PC-9 (cell line): ENCODE measurements at places on chromosomes 13 and 19.

DNA sequence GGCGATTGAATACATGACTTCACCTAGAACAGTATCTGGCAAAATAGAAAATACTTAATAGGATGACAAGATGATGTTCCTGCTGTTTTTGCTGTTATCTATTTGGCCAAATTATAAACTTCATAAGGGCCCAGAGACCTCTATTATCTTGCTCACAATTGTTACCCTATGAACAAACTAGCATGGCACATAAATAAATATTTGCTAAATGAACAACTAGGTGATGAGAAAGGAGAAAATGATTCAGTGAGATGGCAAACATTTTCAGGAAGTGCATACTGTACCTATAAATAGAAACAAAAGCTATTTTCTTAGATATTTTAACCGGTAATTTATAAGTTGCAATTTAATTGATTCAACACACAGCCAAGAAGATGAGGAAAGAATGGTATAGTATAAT is 78.4 kb downstream of the FAM216B start:
- no peak overlapping the region for H3K27ac ChIP-seq
- H3K27me3 ChIP-seq, result no peaks in the 10 kb centered on the region
- H3K4me1 ChIP-seq, result no peaks in the 10 kb centered on the region
- H3K36me3 ChIP-seq, result no peaks in the 10 kb centered on the region

DNA sequence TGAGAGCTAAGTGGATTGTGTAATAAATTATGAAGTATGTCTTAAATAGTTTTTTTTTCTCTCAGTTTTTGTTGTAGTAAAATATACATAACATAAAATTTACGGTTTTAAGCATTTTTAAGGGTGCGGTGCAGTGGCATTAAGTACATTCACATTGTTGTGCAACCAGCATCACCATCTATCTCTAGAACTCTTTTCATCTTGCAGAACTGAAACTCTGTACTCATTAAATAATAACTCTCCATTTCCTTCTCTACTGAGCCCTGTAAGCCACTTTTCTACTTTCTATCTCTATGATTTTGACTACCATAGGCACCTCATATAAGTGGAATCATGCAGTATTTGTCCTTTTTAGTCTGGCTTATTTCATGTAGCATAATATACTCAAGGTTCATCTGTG is 87.1 kb downstream of the GJA3 start:
- H3K27ac ChIP-seq, result no peak overlapping the region
- H3K36me3 ChIP-seq, result 0 out of 2 replicates have a peak, but pooled peaks cover 12% of the 10 kb centered on the region
- DNase-seq, result no peak
- H3K4me1 ChIP-seq, result no peaks in the 10 kb centered on the region

GRCh38 chr19:13262450-13262849 is 112.2 kb downstream of the IER2 start:
- H3K4me3 ChIP-seq, result no peak overlapping the region
- H3K4me1 ChIP-seq, result peaks cover 19% of the 10 kb centered on the region
- no peak overlapping the region for H3K27ac ChIP-seq
- DNase-seq, result peak; percentile 47
- H3K27me3 ChIP-seq, result no peaks in the 10 kb centered on the region

- H3K4me3 ChIP-seq, result peak overlapping the region; percentile 85
- DNase-seq, result no peak
- no peaks in the 10 kb centered on the region for H3K36me3 ChIP-seq
- H3K27me3 ChIP-seq, result no peaks in the 10 kb centered on the region
Measured at GRCh38 chr19:5828661-5829566, 10.6 kb downstream of the FUT6 start.

- peaks cover 10% of the 10 kb centered on the region; the same call in 1 of the 2 replicates for H3K36me3 ChIP-seq
- H3K27ac ChIP-seq, result no peak overlapping the region
- no peaks in the 10 kb centered on the region for H3K27me3 ChIP-seq
Measured at GRCh38 chr13:99386911-99387788, 80.0 kb upstream of the GPR183 start.

DNA sequence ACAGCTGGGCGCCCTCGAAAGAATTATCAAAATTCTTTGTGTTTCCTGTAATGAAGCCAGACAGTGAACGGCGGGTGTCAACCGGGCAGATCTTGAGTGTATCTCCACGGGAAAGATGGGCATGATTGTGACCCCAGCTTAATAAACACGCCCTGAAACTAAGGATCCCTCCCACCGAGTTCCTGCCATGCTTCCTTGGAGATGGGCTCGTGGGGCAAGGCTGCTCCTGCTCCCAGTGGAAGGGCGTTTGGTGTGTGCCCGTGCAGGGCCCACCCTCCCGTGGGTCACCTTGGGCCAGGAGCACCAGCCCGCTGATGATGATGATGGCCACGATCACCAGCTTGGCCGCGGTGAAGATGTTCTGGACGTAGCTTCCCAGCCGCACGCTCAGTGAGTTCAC is 7.4 kb downstream of the SLC7A9 start:
- H3K4me1 ChIP-seq, result no peaks in the 10 kb centered on the region
- DNase-seq, result no peak
- H3K4me3 ChIP-seq, result no peak overlapping the region
- no peaks in the 10 kb centered on the region for H3K36me3 ChIP-seq
- H3K27ac ChIP-seq, result no peak overlapping the region
- no peaks in the 10 kb centered on the region for H3K27me3 ChIP-seq

DNA sequence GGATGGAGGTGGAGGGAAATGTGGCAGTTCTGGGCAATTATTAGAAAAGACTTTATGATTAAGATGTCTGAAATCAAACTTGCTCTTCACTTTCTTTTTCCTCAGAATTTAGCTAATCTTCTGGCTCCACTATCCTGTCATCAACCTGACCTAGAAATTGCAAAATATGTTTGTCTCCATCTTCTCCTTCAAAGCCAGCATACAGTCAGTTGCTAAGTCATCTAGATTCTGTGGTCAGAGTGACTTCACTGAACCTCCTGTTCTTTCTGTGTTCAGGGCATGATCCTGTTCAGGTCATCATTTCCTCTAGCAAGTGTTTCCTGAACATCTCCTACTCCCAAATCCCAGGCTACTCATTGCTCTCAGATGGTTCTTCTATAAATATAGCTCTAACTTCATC is 10.8 kb upstream of the CCNA1 start:
- H3K27me3 ChIP-seq, result no peaks in the 10 kb centered on the region
- DNase-seq, result peak; percentile 43
- H3K4me3 ChIP-seq, result no peak overlapping the region
- H3K36me3 ChIP-seq, result no peaks in the 10 kb centered on the region

DNA sequence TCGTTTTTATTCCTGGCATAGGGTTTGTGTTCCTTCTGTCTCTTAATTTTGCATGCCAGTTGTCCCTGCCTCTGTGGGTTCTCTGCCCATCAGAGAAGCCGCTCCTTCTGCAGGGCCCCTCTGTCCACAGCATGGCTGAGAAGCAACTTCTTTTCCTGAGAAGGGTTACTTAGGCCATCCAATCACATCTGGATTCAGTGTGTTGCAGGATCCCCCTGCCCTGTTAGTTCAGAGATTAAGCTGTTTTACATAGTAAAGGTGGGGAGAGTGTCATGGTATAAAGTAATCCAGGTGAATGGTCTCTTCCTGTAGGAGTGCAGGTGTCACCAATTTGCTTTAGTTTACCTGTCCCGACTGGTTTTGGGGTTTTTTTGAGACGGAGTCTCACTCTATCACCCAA is 22.9 kb upstream of the GARRE1 start:
- H3K27me3 ChIP-seq, result no peaks in the 10 kb centered on the region
- DNase-seq, result no peak
- no peak overlapping the region for H3K27ac ChIP-seq
- H3K4me3 ChIP-seq, result no peak overlapping the region
- peaks cover 17% of the 10 kb centered on the region for H3K4me1 ChIP-seq

GRCh38 chr19:40379446-40380198 is 10.4 kb downstream of the HIPK4 start:
- DNase-seq, result no peak
- no peak overlapping the region for H3K4me3 ChIP-seq
- no peak overlapping the region for H3K27ac ChIP-seq

GRCh38 chr19:18254546-18255503 is 19.4 kb downstream of the IQCN start:
- H3K4me1 ChIP-seq, result peaks cover 39% of the 10 kb centered on the region
- no peaks in the 10 kb centered on the region for H3K27me3 ChIP-seq
- H3K27ac ChIP-seq, result peak overlapping the region; percentile 98
- H3K4me3 ChIP-seq, result peak overlapping the region; percentile 54

GRCh38 chr13:111251646-111252445 is 68.6 kb upstream of the TEX29 start:
- no peak for DNase-seq
- H3K4me3 ChIP-seq, result no peak overlapping the region
- H3K4me1 ChIP-seq, result no peaks in the 10 kb centered on the region
- no peaks in the 10 kb centered on the region for H3K27me3 ChIP-seq
- H3K27ac ChIP-seq, result no peak overlapping the region

DNA sequence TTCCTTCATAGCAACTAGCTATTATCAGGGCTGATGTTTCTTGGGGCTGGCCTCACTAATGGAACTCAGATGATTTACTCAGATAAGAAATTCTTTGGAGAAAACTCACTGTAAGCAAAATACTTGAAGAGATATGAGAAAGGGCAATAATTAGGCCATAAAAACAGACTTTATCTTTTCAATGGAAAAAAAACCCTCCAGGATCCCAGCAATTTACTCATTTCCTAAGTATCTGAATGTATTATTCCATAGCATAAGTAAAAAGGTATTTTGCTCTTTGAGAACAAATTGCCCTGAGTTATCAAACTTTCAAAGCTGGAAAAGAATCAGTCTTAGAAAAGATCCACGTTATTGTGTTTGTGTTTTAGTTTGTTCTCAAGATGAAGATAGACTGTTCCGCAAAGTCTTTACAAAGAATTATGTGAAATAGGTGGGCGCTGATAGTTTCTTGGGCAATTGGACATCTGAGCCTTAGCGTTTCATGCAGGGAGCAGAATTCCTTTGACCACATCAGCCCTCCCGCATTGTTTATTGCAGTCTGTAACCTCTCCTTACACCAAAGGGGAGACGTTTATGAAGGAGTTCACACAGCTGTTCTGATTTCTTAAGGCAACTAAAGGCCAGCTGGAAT is 29.1 kb upstream of the CSNK1A1L start:
- H3K4me1 ChIP-seq, result no peaks in the 10 kb centered on the region
- no peaks in the 10 kb centered on the region for H3K27me3 ChIP-seq
- H3K36me3 ChIP-seq, result no peaks in the 10 kb centered on the region
- no peak overlapping the region for H3K27ac ChIP-seq

GRCh38 chr19:4431808-4432674 is 25.6 kb downstream of the UBXN6 start:
- DNase-seq, result no peak
- H3K27ac ChIP-seq, result no peak overlapping the region
- no peaks in the 10 kb centered on the region for H3K4me1 ChIP-seq
- H3K36me3 ChIP-seq, result no peaks in the 10 kb centered on the region
- no peak overlapping the region for H3K4me3 ChIP-seq
- H3K27me3 ChIP-seq, result no peaks in the 10 kb centered on the region

GRCh38 chr19:54179921-54180461 is 7.0 kb upstream of the TMC4 start:
- H3K36me3 ChIP-seq, result peaks cover 10% of the 10 kb centered on the region; the same call in 1 of the 2 replicates
- DNase-seq, result no peak
- no peaks in the 10 kb centered on the region for H3K27me3 ChIP-seq
- no peak overlapping the region for H3K27ac ChIP-seq
- no peak overlapping the region for H3K4me3 ChIP-seq

GRCh38 chr13:102405499-102406100 is 3.8 kb upstream of the FGF14 start:
- H3K27ac ChIP-seq, result no peak overlapping the region
- H3K4me1 ChIP-seq, result no peaks in the 10 kb centered on the region
- H3K4me3 ChIP-seq, result no peak overlapping the region
- no peaks in the 10 kb centered on the region for H3K36me3 ChIP-seq

DNA sequence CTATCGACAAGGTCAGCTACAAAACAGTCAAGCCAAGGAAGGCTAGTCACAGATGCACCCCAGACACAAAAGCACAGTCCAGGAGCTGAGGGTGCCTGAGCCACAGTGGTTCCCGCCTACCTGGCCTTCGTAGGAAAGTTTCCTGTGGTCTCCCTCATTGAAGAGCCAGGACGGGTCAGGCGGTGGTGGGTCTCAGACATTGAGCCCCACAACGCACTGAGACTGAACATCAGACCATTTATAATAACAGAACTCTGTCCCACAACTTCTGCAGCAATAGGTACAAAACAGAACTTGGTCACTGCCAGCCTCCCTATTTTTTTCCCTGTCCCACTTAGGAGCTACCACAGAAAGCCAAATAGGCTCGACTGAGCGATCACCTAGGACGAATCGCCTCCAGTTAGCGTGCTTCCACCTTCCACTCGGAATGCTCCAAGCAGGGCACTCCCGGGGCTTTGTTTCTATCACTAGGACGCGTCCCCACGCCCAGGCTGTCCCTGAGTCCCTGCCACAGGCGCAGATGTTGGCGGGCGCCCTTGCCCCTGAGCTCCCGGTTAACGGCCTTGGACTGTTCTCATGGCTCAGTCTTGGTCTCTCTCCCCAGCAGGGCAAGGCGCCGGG is 640 bp upstream of the ZNF544 start:
- H3K27me3 ChIP-seq, result no peaks in the 10 kb centered on the region
- H3K27ac ChIP-seq, result peak overlapping the region; percentile 34; the same call in 1 of the 2 replicates
- peak overlapping the region; percentile 75 for H3K4me3 ChIP-seq
- peaks cover 20% of the 10 kb centered on the region for H3K36me3 ChIP-seq
- DNase-seq, result no peak

DNA sequence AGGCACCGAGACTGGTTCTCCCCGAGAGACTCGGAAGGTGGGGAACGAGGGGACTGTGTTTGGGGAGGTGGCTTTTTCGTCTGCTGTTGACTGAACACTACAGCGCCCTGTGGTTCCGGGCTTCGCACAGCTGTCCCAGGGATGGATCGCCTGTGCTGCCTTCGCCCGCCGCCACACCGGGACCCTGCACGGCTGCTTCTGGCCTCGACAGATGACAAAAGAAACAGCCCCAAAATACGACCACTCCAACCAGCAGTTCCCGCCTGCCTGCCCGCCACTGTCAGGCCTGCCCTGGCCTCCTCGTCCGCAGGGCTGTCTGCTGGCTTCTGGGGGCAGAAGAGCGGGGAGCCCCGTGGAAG is 13.3 kb upstream of the GNA15 start:
- H3K27ac ChIP-seq, result no peak overlapping the region
- DNase-seq, result no peak
- H3K36me3 ChIP-seq, result no peaks in the 10 kb centered on the region
- no peak overlapping the region for H3K4me3 ChIP-seq

GRCh38 chr13:26386026-26386425 is 132.1 kb downstream of the CDK8 start:
- peak; percentile 55 for DNase-seq
- H3K27me3 ChIP-seq, result no peaks in the 10 kb centered on the region
- no peaks in the 10 kb centered on the region for H3K4me1 ChIP-seq
- H3K27ac ChIP-seq, result no peak overlapping the region
- no peaks in the 10 kb centered on the region for H3K36me3 ChIP-seq
